HT1080 (cell line): ENCODE measurements at places on chromosomes 3 and 15.

DNA sequence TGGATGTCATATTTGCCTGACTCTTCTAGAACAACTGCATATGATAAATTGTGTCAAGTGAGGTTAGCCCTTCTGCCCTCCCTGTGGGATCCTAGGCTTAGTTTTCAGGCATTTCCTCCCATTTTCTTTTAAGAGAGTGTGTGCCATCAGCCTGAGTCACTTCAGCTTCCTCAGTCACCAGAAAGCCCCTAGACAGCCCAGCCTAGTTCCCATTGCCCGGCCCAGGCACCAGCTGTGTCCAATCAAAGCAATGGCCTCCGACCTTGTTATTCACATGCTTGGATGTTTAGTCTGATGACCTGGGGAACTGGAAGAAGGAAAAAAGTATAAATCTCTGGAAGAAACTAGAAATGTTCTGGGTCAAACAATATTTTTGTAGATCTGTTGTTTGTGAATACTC lies 221.9 kb upstream of the LRIG1 start:
- DNase-seq, result peak; percentile 89

GRCh38 chr3:45387636-45388348 lies 584 bp upstream of the LARS2 start:
- DNase-seq, result no peak

DNA sequence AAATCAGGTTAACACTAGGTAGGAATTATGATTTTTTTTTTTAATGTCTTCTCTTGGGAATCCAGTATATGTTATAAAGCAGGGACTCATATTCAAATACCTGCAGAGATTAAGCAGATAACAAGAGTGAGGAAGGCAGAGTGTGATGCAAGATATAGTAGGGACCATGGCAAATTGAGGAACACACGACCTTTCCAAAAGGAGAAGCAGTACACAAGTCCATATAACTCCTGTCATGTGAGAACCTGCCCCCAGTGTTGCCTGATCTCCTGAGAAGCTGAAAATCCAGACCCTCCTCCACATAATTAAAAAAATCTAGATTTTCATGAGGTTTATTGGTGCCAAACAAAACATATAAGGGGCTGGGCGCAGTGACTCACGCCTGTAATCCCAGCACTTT lies 3.6 kb downstream of the RFC4 start:
- no peak for DNase-seq

- DNase-seq, result no peak
Observed at GRCh38 chr15:30870681-30871080, 33.0 kb upstream of the FAN1 start.

DNA sequence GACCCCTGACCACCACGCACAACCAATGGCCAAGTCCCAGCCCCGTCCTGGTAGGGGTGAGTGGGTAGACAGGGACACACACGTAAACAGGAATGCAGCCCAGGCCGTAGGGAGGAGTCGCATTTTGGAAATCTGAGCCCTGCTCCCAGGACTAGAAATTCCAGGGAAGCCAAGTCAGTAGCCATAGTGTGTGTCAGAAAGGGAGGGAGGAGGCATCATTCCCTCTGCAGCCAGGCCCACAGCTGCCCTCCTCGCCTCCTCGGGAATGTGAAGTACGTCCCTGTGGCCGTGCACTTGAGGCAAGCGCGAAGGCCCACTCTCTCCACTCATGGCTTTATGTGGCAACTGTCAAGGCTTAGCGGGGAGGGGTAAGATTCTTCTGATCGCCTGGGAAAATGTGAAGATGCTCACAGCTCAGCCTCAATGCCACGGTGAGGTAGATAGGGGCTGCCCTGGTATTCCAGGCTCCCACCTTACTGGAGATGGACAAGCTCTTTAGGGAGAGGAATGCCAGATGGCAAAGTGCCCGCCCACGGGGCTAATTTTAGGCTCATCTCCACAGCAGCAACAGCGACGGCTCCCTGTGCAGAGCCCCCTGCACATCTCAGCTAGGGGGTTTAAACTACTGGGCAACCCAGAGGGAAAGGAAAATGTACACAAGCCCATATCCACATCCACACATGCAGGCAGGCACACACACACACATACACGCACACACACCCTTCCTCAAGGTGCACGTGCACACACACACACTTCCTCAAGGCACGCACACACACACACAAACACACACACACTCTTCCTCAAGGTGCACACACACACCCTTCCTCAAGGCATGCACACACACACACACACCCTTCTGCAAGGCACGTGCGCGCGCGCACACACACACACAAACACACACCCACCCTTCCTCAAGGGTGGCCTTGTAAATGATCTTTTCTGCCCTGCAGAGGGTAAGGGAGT lies 65.5 kb downstream of the ADCY5 start:
- no peak for DNase-seq

DNA sequence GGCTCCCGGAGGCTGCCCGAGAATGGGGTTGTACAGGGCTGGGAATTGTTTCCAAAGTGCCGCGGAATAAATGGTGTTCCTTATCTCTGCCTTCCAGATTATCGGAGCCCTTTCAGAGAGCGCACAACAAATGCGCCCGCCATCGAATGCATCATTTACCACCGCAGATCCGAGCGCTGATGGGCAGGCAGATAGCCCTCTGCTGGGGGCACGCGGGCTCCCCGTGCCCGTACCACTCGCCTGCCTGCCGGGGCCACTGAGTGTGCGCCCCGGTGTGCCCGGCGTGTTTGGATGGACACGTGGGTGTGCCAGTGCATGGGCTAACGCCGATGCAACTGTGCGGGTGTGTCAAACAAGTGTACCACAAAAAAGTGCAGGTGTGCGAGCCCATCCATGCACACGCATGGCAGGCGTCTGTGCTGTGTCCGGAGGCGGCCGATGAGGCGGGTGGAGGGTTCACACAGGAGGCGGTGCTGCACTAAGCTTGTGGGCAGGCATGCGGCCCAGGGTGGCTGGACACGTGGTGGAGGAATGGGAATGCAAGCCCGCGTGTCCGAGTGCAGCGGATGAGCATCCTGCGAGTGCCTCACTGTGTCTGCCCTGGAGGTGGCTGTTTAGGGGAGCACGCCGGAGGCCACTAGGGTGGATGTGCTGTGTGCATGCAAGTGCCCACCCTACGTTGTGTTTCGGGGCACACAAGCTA lies 3.8 kb upstream of the GATA2 start:
- DNase-seq, result no peak

DNA sequence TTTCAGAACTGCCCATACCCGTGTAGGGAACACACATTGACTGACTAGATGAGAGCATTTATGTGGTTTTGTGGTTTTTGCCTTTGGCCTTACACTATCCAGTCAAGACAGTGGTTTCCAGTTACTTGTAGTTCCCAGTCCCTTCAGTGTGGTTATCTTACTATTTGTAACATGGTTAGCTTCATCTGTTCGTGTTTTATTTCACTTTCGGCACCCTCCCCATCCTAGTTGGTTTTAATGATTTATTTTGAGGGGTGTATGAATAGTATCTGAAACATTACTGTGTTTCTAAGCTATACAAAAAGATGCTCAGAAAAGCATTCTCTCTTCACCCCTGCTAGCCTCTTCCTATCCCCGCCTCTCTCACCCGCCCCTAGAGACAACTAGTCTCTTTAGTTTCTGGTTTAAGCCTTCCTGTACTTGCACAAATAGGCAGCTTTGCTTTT lies 14.1 kb downstream of the LYSMD4 start:
- DNase-seq, result peak; percentile 69
